ENCODE measurements at places on chromosomes 1 and 21.

DNA sequence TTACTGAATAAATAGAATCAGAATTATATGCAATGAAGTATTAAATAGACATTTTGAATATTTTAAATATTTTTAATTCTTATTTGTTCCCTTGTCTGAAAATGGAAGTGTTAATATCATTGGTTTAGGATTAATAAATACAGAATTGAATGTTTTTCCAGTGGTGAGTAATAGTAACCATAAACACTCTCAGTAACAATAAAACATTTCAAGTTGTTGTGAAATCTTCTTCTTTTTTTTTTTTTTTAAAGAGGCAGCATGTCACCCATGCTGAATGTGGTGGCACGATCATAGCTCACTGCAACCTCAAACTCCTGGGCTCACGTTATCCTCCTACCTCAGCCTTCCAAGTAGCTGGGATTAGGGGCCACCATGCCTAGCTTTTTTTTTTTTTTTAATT is 86.2 kb upstream of the ZBTB18 start:
- no peak for DNase-seq

DNA sequence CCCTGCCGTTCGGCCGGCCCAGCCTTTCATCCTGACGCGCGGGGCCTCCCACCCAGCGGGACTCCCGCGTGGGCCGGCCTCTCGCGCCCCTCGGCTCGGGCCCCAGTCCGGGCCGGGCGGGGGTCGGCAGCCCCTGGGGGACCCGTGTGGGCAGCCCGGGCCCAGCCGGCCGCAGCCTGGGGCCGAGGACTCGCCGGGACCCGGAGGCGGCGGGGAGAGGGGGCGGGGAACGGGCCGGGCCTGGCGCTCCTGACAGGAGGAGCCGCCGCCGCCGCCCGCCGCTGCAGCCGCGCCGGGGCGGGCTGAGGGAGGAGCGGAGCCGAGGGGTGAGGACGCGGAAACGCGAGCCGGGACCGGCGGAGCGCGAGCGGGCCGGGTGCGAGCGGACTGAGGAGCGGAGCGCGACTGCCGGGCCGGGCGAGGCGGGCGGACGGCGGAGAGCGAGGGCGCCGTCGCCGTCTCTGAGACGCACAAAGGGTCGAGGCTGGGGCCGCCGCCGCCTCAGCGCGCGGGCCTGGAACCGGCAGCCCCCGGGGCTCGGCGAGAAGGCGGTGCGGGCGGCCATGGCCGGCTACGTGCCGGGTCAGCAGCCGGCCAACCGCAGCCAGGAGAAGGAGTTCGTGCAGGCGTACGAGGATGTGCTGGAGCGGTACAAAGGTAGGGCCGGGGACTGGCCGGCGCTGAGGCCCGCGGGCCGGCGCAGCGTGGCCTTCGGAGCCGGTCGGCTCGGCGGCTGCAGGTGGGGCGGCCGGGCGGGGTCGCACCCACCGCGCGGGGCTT is 79.1 kb downstream of the NDUFS5 start:
- DNase-seq = peak; percentile 33

GRCh38 chr21:34833465-34833864 is 164.7 kb downstream of the CLIC6 start:
- DNase-seq = no peak

DNA sequence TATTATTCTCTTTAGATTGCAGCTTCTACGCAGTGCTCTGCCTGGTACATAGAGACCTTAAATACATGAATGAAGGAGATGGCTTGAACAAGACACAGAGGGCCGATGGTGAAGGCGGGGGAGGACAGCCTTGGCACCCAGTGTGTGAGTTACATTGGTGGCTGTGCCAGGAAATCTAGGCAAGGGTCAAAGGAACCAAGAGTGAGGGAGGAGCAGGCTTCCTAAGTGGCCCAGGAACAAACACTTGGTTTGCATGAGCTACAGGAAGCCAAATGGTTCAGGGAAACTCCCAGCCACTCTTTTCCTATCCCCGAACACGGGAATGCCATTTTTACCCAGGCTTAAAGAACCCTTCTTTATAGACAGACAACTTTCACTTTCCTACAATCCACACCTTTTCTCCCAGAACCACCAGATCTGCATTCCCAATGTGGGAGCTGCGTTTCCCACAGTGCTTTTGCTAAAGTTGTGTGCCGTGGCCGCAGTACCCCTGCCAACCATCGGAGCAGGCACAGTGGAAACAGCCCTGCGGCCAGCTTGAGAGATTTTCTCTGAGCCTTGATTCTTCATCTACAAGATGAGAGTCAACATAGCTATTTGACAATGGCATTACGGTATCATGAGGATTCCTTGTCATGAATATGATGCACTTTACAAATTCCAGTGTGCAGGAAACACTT is 3.5 kb upstream of the CLEC20A start:
- no peak for DNase-seq

- no peak for DNase-seq
These were observed 8.0 kb upstream of the PLXNA2 start for GRCh38 chr1:208251911-208252835.

DNA sequence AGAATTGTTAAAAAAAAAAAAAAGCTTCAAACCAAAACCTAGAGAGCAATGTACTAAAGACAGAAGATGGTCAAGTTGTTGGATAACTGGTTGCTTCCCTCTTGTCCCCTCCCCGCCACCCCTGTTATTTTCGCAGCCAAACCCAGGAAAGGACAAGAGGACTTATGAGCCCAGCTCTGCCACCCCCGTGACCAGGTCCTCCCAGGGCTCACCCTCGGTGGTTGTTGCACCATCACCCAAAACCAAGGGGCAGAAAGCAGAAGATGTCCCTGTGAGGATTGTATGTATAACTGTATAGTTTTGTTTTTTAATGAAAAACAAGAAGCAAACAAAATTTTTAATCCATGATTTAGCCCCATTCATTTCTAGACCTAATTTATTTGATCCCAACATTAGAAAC is 69.4 kb downstream of the VPS26C start:
- no peak for DNase-seq

- DNase-seq = no peak
These were observed 7.4 kb downstream of the CFAP410 start for GRCh38 chr21:44331650-44332307.

- DNase-seq = no peak
These were observed 78.1 kb upstream of the RUNX3 start for GRCh38 chr1:25008192-25008485.

- no peak for DNase-seq
These were observed 46.1 kb downstream of the MEGF6 start for GRCh38 chr1:3564921-3565831.

DNA sequence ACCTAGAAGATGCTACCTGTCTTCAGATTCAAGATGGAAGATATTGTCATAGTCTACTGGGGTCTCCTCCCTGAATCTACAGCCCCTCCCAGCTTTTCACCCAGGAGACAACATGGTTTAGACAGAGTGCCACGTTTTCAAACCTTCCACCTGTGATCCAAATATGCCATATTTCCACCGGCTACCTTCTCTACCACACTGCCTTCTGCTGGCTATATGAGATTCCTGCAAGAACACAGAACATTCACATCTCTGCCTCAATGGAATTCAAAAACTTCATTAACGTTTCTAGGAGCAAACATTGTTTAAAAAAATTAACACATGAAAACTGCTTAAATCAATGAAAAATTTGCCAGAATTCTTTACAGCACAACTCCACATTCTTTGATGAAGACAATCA is 12.9 kb upstream of the LELP1 start:
- DNase-seq = peak; percentile 20

GRCh38 chr1:150311762-150312161 is 9.6 kb upstream of the PRPF3 start:
- no peak for DNase-seq

DNA sequence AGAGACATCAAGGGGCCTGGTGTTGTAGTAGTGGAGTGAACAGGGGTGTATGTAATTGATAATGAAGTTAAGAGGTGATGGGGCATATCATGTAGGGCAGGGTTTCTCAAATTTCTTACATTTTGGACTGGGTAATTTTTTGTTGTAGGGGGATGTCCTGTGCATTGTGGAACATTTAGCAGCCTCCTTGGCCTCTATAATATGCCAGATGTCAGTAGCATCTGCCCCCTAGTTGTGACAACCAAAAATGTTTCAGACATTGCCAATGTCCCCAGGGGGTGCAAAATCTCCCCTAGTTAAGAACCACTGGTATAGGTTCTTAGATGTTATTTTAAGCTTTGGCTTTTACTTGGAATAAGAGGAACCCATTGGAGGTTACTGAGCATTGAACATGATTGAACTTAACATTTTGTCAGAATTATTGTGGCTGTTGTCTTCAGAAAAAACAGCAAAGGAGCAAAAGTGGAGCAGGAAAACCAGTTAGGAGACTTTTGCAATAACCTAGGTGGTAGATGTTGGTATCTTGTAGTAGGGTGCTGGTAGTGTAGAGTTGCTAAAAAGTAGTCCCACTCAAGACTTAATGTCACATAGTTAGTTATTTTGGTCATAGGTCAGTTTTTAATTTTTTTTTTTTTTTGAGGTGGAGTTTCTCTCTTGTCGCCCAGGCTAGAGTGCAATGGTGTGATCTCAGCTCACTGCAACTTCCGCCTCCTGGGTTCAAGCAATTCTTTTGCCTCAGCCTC is 6.2 kb downstream of the ZNF326 start:
- no peak for DNase-seq

DNA sequence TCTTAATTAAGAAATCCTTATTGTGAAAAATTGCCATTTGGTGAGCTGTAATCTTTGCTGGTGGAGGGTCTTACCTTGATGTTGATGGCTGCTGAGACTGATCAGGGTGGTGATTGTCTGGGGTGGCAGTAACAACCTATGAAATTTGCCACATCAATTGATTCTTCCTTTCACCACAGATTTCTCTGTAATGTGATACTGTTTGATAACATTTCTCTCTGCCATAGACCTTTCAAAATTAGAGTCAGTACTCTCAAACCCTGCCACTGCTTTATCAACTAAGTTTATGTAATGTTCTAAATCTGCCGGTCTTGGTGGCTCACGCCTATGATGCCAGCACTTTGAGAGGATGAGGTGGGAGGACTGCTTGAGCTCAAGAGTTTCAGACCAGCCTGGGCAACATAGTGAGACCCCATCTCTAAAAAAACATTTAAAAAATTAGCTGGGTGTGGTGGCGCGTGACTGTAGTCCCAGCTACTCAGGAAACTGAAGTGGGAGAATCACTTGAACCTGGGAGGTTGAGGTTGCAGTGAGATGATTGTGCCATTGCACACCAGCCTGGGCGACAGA is 5.0 kb downstream of the KPNA6 start:
- no peak for DNase-seq

GRCh38 chr1:101733340-101733739 is 263.4 kb downstream of the OLFM3 start:
- DNase-seq = no peak

- DNase-seq = peak; percentile 54
These were observed 690.4 kb downstream of the USP25 start for GRCh38 chr21:16420031-16420724.

GRCh38 chr1:11027316-11027715 is 14.9 kb downstream of the TARDBP start:
- DNase-seq = no peak

DNA sequence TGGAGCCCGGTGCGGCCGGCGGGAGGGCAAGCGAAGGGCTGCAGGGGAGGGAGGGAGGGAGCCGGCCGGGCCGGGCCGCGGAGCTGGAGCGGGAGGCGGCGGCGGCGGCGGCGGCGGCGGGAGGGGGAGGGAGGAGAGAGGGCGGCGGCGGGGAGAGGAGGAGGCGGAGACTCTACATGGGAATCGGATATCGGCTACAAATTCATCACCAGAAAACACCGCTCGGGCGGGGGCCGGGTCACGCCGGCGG is at the start of gene AKT3:
Gene AKT3 (minus strand): TSS at position 42 of the 250 bp plus-strand sequence. CDS start 7,073 bp downstream, outside the sequence.
- no peak for DNase-seq

- DNase-seq = peak; percentile 49
These were observed 862.8 kb downstream of the KCNT2 start for GRCh38 chr1:195745189-195746010.

DNA sequence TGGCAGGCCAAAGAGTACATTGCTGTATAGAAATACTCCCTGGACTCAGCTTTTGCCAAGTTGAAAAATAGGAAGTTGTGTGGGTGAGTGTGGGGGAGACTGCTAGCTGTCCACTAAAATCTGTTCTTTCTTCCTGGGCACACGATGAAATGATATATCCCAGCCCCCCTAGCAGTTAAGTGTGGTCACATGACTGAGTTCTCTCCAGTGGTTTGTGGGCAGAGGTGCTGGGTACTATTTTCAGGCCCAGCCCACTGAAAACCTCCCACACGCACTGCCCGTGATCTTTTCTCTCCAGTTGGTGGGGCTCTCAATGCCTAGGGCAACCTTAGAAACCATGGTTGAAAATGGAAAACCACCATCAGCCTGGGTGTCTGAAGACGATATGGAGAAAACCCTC is 119.7 kb upstream of the LMO4 start:
- DNase-seq = no peak

DNA sequence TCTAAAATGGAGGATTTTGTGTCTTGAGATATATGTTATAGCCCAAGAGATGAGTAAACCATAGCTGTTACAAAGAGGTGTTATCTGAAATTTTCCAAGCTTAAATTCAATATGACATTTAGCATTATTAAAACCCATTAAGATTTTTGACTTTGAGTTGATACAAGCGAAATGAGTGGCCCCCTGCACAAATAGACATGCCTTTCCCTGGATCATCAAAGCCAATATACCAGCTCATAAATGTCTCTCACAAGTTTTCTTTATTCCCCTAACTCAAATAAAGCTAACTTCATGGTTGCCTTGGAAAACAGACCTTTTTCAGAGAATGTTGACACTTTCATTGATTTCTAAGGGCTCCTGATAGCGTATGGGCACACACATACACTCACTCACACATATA is 55.5 kb upstream of the TIAM1 start:
- no peak for DNase-seq

GRCh38 chr21:35838350-35838749 is 222.0 kb downstream of the SETD4 start:
- DNase-seq = no peak

DNA sequence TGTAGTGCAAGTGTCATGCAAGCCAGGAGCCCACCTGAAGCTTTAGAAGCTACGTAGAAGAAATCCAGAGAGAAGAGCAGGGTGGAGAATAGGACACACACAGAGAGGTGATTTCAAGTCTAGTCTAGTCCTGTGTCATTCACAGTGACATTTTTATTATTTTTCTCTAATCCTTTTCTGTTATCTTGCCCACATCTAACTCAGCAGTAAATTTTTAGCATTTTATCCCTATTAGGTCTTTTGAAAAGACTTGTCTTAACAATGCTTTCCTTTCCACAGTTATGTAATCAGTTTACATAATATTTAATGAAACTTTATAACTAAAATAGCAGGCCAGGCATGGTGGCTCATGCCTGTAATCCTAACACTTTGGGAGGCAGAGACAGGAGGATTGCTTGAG is 198.6 kb downstream of the ADGRL2 start:
- no peak for DNase-seq

- DNase-seq = peak; percentile 59
These were observed 602 bp upstream of the RIMKLA start for GRCh38 chr1:42379794-42380585.

GRCh38 chr1:234605399-234605982 is 4.5 kb downstream of the IRF2BP2 start:
- DNase-seq = no peak

DNA sequence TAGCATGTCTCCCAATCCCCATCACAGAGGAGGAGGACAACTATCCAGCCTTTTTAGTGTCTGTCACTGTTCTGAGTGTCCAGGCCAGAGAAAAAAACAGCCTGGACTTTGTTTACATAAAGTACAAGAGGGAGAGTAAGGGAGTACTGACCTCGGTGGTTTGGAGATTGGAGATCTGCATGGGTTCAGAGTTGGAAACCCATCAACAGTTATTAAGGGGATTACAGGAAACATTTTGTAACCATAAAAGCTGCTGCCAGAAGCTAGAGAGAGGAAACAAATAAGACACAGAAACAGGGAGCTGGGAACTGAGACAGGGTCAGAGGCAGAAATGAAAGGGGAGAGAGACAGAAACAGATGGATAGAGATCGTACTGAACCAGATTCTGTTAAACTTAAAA is 131.5 kb upstream of the CTTNBP2NL start:
- DNase-seq = no peak

- no peak for DNase-seq
These were observed 171.9 kb upstream of the NR5A2 start for GRCh38 chr1:199855580-199855979.
